ENCODE measurements at places on chromosomes 5 and 9.

GRCh38 chr9:82421498-82421897 lies 432.9 kb downstream of the SPATA31D1 start:
- DNase-seq: no peak

- no peak for DNase-seq
These were observed at the start of gene ISL1 for GRCh38 chr5:51383131-51384121. ISL1 (plus strand) TSS chr5:51383448; CDS start chr5:51383672, 224 bp downstream.

GRCh38 chr9:36993933-36994764 lies 39.9 kb downstream of the PAX5 start:
- DNase-seq: no peak

- DNase-seq: no peak
These were observed 15.2 kb upstream of the KCNMB1 start for GRCh38 chr5:170404398-170404797.

DNA sequence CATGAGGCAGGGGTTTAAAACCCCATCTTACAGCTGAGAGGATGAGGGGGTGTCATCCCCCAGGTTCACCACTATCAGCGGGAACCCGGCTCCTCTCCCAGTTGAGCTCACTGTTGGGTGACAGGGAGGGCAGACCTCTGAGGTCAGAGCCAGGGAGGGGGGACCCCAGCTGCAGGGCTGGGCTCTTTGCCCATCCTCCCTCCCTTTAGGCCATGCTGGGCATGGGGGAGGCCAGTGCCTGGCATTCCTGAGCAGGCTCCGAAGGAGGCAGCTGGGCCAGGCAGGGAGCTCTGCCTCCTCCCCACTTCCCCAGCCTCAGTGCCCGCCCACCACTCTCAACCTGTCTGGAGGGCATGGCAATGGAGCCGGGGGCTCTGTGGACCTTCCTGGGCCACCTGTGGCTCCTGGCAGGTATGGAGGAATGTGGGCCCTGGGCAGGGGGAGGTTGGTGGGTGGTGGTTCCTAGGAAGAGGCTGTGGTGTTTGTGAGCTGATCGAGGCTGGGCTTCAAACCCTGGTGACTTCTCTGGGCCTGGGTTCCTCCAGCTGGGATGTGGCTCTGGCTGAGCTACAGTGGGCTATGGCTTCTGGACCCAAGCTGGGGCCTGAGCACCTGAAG lies 12.6 kb downstream of the CRB2 start:
- DNase-seq: no peak

DNA sequence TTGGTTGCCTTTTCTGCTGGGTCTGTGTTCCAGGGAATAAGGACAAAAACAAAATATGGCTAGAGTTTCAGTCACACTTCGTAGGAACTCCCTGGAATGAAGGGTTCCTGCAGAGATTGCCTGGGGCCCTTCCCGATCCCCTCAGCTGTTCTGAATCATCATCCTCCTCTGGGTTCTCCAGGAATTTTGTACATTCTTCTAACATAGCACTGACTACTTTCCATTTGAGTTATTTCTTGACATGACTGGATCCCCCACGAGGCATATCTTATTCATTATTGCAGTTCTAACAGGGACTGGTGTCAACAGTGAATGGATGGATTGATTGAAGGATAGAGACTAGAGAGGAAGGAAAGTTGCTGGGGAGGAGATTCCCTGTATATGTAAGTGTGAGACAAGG lies 49.2 kb upstream of the TNC start:
- no peak for DNase-seq

GRCh38 chr9:37920471-37921167 lies 16.7 kb upstream of the SLC25A51 start:
- no peak for DNase-seq

GRCh38 chr5:170986598-170986997 lies 124.8 kb downstream of the RANBP17 start:
- DNase-seq: no peak

- DNase-seq: peak; percentile 22
These were observed 24.5 kb downstream of the C9orf152 start for GRCh38 chr9:110183208-110184145.

GRCh38 chr5:112830378-112830777 lies 30.7 kb upstream of the SRP19 start:
- DNase-seq: no peak

GRCh38 chr9:128568470-128569078 lies 16.2 kb downstream of the SPTAN1 start:
- DNase-seq: no peak

DNA sequence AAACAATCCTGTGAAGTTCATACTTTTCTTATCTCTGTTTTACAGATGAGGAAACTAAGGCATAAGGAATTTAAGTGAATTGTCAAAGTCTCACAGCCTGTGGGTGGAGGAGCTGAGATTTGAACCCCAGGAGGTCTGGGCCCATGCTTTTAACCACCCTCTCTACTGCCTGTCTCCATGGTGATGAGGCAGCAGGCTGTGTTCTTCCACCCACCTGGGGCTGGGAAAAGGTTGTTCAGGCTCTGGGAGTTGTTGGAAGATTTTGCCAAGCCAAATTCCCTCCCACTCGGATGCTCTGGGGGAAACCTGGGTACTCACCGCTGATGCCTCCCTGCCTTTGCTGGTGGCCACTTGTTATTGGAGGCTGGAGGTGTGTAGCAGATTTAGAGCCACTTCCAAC lies 18.3 kb upstream of the SYNPO start:
- DNase-seq: no peak

DNA sequence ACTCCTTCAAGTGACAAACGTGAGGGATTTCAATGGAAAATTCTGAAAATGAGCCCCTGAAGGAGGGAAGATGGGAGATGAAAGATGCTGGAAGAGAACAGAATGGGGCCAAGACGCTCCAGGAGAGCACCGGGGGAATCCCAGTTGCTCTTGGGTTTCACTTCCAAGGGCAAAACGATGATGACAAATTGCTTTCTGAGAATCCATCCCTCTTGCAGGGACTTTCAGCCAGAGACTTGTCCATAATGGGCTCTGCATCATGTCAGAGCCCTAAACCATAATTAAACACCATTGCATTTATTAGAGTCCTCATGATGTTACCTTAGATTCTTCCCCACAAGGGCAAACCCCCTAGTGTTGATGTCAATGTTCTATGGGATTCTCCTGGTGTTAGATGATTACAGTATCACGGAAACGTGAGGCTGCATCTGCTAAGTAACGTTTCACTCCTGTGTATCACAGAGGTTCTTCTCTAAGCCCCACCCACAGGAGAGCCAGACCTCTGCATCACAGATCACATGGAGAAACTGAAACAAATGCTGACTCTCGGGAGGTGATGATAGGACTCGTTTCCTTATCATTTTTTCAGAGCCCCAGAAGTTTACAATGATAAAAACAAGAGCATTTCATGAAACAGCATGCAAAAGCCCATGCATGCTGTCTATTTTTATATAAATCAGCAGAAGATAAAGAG lies 114.4 kb downstream of the TENT4A start:
- DNase-seq: no peak

- no peak for DNase-seq
These were observed 26.0 kb downstream of the ARRDC3 start for GRCh38 chr5:91357012-91357634.

DNA sequence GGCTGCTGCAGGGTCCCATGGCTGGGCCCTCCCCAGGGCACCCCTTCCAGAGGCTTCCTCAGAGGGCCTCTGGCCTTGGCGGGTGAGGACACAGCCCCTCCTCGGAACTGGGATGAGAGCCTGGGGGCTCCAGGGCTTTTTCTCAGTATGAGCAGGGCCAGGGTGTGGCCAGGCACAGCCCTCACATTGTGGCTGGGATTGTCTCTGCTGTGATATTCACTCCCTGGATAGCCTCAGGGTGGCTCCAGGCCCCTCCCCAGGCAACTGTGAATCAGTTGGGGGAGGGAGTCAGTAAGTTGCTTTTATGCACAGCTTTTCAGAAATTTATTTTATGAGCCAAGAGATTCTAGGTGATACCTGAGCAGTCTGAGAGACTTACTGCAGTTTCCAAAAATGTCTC lies 135.7 kb downstream of the CACNA1B start:
- DNase-seq: no peak

GRCh38 chr9:81344366-81344765 lies 345.0 kb downstream of the TLE1 start:
- DNase-seq: no peak

DNA sequence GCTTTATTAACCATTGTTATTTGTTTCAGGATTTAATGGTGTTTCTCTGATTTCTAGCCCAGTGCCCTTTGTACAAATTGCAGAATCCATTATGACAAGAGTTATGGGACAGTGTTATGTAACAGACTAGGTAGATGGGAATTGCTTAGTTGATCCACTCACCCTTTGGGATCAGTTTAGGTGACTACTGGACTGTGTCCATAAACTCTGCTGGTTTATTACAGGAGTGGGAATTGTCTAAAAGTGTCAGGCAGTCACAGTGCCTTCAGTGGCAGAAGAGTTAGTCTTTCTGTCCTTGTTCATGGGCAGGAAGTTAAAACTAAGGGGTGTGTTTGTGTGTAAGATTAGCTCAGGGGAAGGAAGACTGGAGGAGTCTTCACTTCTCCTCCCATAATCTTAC lies 29.3 kb downstream of the RCL1 start:
- DNase-seq: no peak

- DNase-seq: no peak
These were observed 25.1 kb downstream of the NANS start for GRCh38 chr9:98081477-98082219.

DNA sequence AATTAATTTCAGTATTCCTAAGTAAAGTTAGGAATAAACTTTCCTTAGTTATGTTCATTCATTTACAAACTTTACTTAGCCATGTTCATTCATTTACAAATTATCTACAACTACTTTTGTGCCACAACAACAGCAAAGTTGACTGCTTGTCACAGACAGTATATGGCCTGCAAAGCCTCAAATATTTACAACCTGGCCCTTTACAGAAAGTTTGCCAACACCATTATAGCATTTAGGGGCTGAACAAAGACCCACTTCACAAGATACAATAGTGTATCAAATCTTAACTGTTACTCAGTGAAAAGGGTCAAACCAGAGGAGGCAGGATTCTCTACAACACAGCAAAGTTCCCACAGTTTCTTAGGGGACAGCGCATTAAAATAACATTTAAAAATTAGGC lies 9.7 kb upstream of the OTULINL start:
- no peak for DNase-seq

DNA sequence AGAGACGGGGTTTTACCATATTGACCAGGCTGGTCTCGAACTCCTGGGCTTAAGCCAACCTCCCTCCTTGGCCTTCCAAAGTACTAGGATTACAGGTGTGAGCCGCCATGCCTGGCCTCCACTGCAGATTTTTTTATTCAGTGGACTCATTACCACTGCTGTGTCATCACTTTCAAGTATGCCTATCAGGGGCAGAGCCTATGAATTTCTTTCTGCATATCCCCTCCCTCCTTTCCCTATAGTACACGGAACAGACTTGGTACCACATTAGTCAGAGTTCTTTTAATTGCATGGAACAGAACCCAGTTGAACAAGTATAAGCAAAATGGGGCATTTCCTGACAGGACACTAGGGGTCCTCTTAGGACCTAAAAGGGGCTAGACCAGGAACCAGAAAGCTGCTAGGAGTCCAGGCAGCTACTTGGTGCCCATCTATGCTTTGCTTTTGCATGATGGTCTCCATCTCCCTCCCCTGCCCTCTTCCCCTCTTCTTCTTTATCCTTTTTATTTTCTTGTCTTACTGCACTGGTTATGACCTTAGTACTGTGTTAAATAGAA lies 5.8 kb downstream of the BSPRY start:
- DNase-seq: no peak

GRCh38 chr9:1612886-1613285 lies 402.3 kb upstream of the SMARCA2 start:
- DNase-seq: no peak

DNA sequence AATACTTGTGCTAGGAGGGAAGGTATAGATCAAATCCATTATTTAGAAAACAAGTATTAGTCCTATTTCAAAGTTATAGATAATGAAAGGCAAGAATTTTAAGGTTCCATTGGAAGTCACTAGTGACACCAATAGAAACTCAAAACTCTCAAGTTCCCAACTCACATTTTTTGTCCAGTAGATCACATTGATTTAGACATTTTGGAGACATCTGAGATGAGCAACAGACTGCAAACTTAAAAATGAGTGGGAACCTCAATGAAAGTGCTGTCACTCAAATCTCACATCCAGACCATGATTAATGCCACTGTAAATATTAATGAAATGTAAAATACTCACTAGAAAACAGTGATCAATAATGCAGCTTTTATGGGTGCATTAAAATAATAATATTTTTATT lies 405.0 kb downstream of the ENC1 start:
- no peak for DNase-seq

DNA sequence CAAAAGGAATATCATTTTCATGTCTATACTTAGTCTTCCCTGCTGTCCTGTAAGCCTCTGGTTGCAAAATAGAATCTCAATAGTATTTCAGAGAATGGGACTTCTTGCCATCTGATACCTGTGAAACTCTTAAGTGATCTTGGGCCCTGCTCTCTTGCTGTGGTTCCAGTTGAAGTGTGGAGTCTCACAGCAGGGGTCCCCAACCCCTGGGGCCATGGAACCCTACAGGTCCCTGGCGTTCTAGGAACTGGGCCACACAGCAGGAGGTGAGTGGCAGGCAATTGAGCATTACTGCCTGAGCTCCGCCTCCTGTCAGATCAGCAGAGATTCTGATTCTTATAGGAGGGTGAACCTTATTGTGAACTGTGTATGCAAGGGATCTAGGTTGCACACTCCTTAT lies 65.9 kb downstream of the ZSWIM6 start:
- DNase-seq: no peak

DNA sequence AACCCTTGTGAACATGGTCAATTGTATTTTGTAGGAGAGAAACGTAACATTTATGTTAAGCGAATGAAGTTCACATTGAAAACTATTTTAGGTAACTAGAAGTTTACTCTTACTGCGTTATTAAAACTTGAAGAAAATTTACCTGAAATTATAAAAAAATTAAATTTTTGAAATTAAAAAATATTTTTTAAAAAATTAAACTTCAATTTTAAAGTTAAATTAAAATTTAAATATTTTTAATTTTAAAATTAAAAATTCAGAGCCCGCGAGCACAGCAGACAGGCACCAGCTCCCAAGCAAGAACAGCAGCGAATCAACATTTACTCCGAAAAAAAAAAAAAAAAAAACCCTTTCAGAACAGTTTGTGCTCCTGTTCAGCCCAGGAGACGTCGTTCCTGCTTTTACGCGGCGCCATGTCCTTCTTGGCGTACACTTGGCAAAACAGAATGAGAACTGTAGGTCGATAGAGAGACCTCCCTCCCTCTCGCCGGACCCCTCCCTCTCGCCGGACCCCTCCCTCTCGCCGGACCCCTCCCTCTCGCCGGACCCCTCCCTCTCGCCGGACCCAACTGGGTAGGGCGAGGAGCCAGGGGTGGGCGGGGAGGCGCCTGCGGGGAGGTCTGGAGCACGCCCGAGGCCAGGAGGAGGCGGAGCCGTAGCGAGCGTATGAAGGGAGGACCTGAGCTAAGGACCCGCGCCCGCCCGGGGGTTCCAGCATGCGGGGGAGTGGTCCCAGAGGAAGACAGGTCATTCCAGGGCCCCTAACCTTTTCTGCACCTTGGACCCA lies 235.8 kb downstream of the ROR2 start:
- DNase-seq: no peak

GRCh38 chr5:14581891-14582796 lies 552 bp downstream of the OTULINL start:
- peak; percentile 70 for DNase-seq
